ENCODE measurements at places on chromosomes 1 and 21.
A peak's percentile ranks its signal among the peaks of the same experiment; 100 is the strongest.

DNA sequence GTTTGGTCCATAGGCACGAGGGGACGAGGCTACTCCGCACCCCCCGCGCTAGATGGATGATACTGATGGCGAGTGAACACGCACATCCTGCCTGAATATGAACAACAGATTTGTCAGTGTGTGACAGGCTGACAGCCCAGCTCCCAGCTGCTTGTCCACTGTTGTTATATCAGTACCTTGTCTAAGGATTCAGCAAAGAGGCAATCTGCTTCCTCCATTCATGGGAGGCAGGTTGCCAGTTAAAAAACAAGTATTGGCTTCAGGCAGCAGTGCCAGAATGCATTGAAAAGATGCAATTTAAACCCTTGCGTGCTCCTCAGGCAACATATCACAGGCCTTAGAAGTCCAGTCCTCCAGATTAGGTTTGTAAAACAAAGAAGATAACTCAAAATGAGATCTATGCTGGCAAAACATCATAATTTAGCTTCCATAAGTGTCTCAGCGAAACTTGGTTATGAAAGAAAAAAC is 223.3 kb downstream of the GPATCH2 start:
- DNase-seq: no peak

DNA sequence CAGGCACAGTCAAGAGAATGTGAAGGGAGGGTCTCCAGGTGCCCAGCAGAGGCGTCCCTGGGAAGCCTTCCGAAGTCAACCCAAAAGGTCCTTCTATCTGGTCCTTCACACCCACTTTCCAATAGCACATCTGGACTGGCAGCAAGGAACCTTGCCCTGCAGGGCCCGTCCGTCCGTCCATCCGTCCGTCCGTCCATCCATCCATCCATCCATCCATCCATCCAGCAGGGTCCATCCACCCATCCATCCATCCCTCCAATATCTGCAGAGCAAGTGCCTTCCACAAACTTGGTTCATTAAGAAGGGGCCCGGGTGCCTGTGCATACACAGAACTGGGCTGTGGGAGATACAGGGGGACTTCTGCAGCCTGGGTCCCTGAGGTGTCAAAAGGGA is 31.6 kb downstream of the SLC45A1 start:
- DNase-seq: no peak

- peak; percentile 60 for DNase-seq
Measured at GRCh38 chr1:10495952-10496351, 21.2 kb downstream of the PEX14 start.

GRCh38 chr1:101120868-101121267 is 95.3 kb upstream of the DPH5 start:
- no peak for DNase-seq

GRCh38 chr1:186531561-186532165 is 70.7 kb upstream of the PDC start:
- DNase-seq: no peak

DNA sequence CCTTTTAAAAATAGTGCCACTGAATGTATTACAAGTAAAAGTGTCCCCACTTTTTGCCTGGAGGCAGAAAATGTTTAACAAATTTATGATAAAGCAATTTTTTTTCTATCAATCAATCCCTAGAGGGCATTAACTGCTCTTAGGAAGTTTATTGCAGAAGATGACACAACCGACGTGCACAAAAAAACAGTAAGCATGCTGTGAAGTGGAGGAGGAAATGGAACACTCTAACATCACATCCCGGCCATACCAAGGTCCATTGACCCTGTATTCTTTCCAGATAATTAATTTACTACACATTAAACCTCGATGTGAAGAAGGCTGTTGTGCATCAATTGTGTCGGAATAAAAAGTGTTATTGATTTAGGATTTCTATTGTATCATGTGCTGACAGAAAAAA is 264.9 kb upstream of the NR5A2 start:
- no peak for DNase-seq

DNA sequence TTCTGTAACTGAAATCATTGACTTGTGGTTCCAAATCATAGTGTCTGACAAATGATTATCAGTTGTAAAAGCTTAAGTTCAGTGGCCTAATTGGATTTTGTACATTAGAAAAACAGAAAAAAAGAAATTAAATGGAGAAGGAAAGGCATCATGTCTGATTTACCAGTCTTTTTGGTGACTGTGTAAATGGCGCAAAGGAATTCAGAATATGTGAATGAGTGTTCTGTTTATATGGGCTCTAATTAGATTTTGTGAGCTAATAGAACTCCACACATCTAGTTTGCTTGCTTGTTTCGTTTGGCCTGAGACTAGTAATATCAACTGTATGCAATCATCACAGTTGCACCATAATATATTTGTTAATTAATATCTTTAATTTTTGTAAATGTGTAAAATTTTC is 151.7 kb downstream of the PLA2G4A start:
- no peak for DNase-seq

- peak; percentile 13 for DNase-seq
Measured at GRCh38 chr1:117512728-117513321, 93.0 kb upstream of the TENT5C start.

DNA sequence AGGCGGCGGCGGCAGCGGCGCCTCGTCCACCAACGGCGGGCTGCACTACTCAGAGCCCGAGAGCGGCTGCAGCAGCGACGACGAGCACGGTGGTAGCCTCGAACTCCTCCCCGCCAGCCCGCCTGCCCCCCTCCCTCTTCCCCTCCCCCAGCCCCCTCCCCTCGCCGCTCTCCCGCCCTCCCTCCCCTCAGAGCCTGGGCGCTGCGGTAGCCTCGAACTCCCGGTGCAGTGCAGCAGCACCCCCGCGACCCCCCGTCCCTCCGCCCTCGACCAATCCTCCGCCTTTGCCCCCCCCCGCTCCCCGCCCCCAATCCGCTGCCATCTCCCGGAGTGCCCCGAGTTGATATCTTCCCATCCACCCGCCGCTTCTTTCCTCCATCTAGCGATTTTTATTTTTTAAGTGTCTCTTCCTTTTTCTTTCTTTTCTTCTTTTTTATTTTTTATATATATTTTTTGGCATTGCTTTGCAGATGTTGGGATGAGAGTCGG is 516 bp downstream of the RCOR3 start:
- peak; percentile 62 for DNase-seq

- DNase-seq: peak; percentile 25
Measured at GRCh38 chr1:149849111-149849946, 50.0 kb upstream of the BOLA1 start.

DNA sequence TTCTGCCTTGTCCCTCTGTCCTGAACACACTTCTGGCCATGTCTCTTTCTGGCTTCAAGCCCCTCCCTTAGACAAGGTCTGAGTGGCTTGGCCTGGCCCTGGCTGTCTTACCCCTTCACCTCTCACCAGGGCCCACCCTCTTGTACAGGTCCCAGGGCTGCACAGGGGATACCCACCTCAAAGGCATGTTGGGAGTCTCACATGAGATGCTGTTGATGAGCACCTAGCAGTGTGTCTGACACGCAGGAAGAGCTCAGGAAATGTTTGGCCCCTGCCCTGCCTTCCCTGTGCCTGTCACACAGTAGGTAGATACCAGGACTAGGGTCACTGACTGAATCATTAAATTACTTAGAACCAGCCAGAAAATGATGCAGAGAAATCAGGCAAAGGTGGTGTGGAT is 16.6 kb downstream of the ZNF362 start:
- no peak for DNase-seq

DNA sequence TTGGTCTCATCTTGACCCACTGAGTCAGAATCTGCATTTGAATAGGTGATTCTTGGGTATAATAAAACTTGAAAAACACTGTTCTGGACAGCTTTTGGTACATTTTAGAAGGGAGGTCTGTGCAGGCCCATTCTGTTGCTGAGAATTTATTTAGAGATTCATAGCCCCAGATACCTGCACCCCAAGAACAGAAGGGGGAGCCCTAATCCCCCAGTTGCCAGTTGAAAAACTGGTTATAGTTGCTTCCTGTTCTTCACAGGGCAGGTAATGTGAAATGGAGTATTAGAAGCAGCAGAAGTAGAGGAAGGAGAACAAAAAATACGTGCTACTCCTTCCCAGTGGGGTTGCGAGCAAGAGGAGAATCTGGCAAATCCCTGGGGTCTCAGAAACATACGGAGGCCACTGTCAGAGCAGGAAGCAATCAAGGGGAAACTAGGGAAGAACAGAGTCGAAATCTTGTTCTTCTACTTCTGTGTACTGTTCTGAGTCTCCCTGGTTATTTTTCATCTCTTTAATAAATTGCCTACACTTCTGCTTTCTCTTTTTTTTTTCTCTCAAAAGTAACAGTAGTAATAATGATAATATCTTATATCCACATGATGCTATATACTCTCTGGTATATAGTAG is 4.6 kb upstream of the CLCA2 start:
- DNase-seq: no peak

DNA sequence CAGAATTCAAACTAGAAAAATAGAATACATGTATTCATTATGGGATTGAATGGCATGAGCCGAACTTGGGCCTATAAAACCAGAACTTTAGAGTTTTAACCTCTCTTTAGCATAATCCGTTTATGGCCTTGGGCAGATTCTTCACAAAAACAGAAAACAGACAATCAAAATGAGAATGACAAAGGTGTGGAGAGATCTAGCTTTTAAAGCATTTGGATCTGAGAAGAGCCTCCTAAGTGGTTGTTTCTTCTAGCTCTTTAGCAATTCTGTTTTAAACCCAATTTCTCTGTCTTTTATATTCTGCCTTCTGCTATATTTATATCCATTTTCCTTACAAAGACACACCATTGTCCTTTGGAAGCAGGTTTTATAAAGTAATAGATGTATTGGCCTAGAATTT is 160.2 kb downstream of the RPS6KC1 start:
- DNase-seq: no peak

- DNase-seq: no peak
Measured at GRCh38 chr1:178126741-178127185, 32.9 kb downstream of the RASAL2 start.

DNA sequence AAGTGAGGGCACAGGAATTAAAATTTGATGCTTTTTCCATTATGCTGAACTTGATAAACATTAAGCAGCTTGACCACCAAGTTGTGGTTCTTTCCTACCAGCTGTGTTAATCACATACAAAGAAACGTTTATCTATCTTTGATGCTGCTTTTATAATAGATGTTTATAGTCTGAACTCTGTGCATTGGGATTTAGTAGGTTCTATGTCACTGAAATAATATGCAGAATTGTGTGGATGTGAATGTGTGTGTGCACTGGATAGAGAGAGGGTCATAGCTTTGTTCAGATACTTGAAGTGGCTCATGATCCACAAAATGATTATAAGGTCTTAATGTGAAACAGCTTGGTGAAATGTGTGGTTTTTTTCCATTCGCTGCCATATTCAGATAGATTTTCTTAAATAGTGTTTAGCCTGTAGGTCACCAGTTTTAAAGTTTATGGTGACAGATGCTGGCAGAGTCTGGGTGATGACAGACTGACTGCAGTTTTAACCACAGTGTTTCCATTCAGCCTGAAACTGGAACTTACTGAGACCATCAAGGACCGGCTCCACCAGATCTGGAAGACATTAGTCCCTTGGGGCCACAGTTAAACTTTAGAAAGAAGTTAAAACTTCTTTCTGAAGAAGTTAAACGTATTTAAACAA is 10.2 kb downstream of the DDI2 start:
- no peak for DNase-seq

DNA sequence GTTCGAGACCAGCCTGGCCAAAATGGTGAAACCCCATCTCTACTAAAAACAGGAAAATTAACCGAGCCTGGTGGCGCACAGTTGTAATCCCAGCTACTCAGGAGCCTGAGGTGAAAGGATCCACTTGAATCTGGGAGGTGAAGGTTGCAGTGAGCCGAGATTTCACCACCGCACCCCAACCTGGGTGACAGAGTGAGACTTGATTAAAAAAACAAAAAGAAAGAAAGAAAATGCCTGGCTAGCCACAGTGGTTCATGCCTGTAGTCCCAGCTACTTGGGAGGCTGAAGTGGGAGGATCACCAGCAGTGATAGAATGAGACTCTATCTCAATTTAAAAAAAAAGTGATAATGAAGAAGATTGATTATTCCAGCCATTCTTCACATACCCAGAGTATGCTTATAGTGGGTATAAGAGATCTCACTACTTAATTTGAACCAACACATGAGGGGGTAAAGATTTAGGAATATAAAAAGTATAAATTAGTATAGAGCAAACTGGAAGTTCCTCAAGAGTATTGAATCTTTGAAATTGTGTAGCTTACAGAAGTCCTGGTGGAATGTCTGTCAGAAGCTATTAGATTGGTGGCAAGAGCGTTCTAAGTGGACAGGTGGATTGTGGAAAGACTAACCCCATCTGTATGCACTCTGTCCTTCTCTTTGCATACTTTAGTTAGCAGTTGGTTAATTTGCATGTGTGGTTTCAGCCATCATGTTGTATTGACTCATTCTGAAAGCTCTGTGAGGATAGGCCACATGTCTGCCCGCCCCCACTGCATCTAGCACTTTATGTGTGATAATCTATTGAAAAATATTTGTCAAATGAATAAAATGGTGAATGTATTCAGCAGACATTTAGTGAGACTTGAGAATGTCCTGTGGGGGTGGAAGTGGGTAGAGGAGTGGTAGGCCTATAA is 25.0 kb downstream of the RLF start:
- DNase-seq: no peak

- DNase-seq: no peak
Measured at GRCh38 chr1:213335084-213335483, 284.0 kb downstream of the RPS6KC1 start.
